ENCODE measurements at places on chromosomes 5 and 9.

- DNase-seq, result peak; percentile 95
Observed at GRCh38 chr9:91131433-91131839, 230.3 kb downstream of the AUH start.

DNA sequence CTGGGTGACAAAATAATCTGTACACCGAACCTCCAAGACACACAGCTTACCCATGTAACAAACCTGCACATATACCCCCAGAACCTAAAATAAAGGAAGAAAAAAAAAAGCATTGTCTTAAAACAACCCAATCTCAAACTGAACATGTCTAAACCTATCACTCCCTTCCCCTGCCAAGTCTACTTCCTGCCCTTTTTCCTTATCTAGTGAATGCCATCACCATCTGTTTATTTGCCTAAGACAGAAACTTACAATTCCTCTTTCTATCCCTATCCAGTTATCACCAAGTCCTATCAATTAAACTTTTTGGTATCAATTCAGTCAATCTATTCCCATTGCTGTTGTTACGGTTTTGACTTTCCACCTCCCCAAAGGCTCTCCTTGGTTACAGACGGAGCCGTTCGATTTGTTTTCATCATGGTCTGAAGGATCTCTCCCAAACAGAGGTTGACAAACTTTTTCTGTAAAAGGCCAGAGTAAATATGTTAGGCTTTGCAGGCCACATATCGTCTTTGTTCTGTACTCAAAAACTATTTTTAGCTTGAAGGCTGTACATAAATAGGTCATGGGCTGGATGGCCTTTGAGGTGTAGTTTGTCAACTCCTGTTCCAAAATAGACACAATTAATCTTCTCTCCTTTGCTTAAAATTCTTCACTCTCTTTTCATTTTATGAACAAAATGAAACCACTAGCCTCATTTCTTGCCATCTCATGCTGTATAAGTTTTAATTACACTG, 12.1 kb downstream of the NOL8 start:
- DNase-seq, result no peak

- no peak for DNase-seq
Observed at GRCh38 chr5:1468247-1468612, 23.0 kb upstream of the SLC6A3 start.

GRCh38 chr5:86112249-86112648, 505.5 kb upstream of the COX7C start:
- no peak for DNase-seq

DNA sequence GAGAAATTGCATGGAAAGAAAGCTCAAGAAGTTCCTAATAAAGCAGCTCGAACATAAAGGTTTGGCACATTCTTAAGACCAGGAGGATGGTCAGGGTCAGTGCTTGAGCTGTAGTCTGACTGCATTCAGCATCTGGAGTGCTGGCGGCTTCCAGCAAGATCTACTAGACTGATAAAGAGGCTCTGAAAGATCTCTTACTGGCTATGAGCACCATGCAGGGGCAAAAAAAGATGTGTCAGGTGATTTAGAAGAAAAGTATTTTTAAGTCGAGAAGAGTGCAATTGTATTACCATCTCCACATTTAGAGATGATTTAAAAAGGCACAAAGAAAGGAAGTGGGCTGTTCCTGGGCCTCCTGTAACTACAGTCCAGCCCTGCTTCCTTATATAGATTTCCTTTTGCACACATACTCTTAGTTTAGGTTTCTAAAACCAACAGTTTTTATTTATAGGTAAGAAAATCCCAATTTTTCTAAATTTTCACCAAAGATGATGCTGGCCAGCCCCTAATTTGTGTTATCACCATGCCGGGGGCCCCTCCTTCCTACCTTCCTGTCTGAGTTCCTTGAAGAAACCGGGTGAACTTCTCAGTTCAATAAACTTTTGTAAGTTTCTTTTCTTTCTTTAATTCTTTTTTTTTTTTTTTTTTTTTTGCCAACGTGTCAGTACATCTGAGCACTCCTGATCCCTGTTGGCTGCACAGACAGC, 65.9 kb upstream of the PLPP1 start:
- no peak for DNase-seq

- DNase-seq, result no peak
Observed at GRCh38 chr9:31776471-31776870, 608.0 kb upstream of the ACO1 start.

DNA sequence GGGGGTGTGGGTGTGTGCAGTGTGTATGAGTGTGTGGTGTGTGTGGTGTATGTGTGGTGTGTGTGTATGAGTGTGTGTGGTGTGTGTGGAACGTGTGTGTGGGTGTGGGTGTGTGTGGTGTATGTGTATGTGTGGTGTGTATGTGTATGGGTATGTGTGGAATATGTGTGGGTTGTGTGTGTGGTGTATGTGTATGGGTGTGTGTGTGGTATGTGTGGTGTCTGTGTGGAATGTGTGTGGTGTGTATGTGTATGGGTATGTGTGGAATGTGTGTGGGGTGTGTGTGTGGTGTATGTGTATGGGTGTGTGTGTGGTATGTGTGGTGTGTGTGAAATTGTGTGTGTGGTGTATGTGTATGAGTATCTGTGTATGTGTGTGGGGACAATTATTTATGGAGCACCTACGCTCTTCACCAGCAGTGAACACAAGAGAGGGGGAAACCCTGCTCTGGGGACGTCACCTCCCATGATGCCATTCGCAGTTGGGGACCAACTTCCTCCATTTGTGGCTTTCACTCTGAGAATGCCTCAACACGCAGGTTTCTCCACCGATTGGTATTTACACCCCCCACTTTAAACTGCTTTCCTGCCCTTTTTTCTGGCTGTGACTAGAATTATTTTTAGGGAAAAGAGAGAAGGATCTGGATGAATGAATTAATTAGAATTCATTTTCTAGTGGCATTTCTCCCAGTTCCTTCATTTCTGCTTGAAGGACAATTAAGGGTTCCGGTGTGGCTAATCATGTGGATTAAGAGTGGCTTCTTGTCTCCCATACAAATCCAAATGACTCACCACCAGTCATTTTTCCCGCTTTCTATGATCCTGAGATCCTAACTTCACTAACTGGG, 238.1 kb downstream of the ROR2 start:
- peak; percentile 31 for DNase-seq

- DNase-seq, result no peak
Observed at GRCh38 chr5:54736003-54736797, 218.6 kb downstream of the SNX18 start.

GRCh38 chr5:21820527-21820926, 1032.6 kb downstream of the CDH12 start:
- no peak for DNase-seq

DNA sequence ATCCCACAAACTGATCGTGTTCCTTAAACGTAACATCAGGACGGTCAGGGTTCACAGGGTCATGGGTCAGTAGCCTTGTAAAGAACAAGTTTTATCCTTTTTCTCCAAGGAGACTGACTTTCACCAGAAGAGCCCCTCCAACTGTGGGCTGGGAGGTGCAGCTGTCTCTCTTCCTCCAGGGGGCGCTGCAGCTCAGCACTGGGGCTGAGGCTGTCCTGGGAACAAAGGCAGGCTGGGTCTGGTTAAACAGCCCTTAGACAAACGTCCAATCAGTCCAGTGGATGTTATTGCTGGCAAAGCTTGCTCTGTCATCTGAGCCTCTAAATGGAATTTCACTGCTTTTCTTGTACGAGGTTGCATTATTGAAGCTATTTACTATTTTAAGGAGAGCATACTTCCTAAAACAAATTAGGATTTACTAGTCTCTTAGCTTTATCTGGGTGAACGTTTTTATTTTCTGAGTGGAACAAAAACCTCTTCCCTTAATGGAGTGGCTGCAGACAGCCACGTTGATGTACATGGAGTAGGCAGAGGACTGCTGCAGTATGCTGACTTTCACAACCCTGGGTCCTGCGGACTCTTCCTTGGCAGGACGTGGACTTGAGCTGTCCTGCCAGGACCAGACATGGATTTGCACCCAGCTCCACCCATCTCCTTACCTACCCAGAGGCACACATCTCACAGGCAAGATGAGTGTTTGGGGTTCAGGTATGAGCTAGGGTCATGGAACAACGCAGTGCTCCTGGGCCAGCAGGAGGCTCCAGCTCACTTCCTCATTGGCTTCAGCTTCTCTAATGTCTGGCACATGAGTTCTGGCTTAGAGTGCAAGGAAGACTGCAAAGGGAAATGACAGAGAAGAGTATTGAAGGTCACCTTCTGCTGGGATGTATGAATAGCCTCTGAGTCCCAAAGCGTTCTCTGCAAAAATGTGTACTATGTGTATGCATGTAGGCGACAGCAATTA, 7.8 kb downstream of the EXOSC2 start:
- peak; percentile 46 for DNase-seq

DNA sequence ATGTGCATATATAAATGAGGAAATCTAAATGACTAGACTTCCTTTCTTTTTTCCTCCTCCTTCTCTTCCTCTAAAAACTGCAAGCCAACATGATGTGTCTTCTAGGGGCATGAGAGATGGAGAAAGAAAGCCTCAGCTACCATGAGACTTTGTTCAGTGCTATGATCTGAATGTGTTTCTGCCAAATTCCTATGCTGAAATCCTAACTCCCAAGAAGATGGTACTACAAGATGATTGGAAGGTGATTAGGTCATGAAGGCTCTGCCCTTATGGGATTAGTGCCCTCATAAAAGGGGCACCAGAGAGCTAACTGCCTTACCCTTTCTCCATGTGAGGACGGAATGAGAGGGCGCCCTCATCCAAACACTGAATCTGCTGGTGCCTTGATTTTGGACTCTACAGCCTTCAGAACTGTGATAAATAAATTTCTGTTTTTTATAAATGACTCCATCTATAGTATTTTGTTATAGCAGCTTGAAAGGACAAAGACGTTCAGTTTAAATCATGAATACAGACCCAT, 72.2 kb upstream of the IL6ST start:
- DNase-seq, result no peak

DNA sequence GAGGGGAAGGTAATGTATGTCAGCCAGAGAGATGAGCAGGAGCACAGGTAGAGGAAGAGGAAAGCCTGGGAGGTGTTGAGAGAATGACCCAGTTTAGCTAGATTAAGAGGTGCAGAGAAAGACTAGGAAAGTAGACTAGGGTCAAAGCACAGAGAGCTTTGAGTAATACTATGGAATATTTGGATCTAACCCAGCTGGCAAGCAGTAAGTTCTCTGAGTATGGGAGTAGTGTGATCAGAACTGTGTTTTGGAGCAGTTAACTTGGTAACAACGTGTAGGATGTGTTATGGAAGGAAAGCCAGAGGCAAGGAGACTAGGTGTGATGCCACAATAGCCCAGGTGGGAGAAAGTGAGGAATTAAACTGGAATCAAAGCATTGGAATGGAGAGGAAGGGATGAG, 84.9 kb upstream of the PTGER4 start:
- no peak for DNase-seq

GRCh38 chr5:79795764-79796398, 106.2 kb downstream of the CMYA5 start:
- peak; percentile 25 for DNase-seq

- peak; percentile 46 for DNase-seq
Observed at GRCh38 chr5:154966081-154966841, 25.4 kb downstream of the MRPL22 start.

DNA sequence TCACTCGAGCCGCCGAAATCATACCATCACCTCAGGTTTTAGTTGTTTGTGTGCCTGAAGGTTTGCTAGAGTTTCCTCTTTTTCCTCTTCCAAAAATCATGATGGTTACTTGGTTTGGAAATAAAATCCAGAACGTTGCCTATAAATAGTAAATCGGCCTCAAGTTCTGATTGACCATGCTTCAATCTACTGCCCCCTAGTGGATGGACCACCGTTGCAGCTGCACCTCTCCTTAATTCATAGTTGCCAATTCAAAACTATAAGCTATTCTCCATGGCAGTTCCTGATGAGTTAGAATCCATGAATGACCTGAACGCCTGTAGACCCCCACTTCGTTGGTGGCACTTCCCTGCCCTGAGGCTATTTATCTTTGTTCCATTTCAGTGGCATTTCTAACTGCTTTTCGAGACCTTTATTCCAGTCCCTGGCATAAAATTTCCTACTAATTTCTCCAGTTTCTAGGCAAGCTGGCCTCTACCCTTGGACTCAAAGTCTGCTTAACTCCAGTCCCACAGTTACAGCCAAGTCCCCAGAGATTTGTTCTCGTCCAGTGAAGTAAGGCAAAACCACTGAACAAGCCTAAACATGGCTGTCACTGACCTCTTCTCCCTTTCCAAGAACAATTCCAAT, 422.6 kb downstream of the EFNA5 start:
- DNase-seq, result peak; percentile 40

DNA sequence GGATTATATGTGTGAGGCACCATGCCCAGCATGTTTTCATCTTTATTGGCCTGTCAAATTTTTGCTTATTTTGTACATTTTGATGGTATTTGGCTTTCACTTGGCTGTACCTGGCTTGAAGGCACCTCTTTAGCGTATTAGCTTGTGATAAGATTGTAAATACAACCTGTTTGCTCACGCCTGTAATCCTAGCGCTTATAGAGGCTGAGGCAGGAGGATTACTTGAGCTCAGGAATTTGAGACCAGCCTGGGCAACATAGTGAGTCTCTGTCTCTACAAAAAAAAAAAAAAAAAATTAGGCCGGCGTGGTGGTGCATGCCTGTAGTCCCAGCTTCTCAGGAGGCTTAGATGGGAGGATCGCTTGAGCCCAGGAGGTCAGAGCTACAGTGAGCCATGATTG, 11.3 kb downstream of the SEC24A start:
- no peak for DNase-seq

DNA sequence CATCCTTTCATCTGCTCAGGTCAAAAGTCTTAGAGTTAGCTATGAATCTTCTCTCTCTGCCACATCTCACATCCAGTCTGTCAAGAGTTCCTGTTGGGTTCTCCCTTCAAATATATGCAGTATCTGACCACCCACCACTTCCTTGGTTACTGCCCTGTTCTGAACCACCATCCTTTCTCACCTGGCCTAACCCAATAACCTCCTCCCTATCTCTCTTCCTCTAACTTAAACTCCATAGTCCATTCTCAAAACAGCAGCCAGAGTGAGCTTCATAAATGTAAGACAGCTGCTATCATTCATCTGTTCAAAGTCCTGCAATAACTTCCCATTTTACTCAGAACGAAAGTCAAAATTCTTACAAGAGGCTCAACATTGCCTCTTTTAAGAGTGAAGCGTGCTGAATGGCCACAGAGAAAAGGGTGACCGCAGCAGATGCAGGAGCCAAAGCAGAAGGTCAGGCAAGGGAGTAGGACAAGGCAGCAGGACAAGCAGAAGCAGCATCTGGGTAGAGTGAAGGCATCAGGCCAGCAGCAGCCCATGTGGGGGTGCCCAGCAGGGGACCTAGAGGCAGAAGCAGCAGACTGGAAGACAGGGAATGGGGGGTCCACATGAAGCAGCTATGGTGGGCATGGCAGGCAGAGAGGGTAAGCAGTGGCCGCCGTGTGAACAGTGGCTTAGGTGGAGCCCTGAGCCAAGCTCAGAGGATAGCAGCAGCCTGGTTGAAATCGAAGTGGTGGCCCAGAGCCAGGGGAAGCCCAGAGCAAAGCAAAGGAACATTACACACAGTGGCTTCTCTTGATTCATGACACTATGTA, 39.3 kb upstream of the CDC42SE2 start:
- no peak for DNase-seq

- no peak for DNase-seq
Observed at GRCh38 chr5:10157085-10157669, 92.5 kb downstream of the ATPSCKMT start.

Data from HT1080 (cell line).